Eye (tissue), 1 donor: ENCODE measurements at places on chromosomes 1 and 21.

GRCh38 chr21:42478504-42478903 is 17.5 kb downstream of the RSPH1 start:
- no peak for DNase-seq

- no peak for DNase-seq
These were observed 10.2 kb downstream of the SPSB1 start for GRCh38 chr1:9302745-9303524.

- no peak for DNase-seq
These were observed 18.4 kb upstream of the PTBP2 start for GRCh38 chr1:96703186-96703585.

GRCh38 chr1:40808444-40808843 is 24.9 kb downstream of the KCNQ4 start:
- no peak for DNase-seq

DNA sequence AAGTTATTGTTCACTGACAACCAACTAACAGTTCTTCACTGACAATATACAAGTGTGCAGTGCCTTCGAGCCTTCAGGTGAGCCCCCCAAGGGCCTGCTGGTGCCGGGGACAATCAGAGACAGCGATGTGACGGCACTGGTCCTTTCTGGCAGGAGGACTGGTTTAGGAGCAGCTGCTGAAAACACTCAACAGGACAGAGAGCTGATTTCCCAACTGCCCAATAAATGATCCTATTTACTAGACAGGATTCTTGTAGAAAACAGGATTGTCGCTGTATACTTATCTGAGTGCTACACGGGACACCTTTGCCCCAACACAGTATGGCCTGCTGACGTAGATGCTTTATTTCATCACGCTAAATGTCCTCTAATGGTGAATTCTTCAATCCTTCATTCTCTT is 65.4 kb downstream of the TP53BP2 start:
- no peak for DNase-seq

DNA sequence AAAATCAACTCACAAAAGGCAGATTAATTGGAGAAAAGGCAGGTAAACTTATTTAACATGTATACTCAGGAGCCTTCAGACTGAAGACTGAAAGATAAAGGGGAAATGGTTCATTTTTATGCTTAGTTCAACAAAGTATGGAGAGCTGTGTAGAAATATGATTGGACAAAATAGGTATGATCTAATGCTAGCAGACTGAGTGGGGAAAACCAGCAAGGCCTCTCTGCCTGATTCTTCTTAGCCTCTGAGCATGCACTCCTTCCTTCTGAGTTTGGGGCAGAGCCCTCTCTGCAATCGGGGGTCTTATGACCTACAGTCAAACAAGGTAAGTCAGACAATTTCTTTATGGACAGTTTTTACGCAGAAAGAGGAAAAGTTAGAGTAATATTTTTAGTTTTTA is 38.8 kb upstream of the SUCO start:
- DNase-seq: no peak

DNA sequence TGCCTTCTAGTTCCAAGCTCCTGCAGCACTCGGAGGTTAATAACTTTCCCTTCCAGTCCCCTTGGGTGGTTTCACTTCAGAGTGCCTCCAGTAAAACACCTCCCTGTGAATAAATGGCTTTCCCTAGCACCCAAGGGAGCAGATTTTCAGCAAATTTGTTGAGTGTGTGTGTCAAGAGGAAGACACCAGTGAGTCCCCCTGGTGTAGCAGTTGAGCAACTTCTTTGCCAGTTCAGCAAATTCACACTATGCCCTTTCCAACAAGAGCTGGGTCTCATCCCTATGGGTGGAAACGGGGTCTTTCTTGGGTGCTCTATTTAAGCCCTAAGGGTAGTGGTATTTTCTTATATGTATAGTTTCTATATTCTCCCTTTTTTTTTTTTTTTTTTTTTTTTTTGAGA is 806 bp upstream of the AADACL4 start:
- DNase-seq: peak; percentile 31

- DNase-seq: peak; percentile 82
These were observed 12.3 kb downstream of the PHLDA3 start for GRCh38 chr1:201456499-201457309.

DNA sequence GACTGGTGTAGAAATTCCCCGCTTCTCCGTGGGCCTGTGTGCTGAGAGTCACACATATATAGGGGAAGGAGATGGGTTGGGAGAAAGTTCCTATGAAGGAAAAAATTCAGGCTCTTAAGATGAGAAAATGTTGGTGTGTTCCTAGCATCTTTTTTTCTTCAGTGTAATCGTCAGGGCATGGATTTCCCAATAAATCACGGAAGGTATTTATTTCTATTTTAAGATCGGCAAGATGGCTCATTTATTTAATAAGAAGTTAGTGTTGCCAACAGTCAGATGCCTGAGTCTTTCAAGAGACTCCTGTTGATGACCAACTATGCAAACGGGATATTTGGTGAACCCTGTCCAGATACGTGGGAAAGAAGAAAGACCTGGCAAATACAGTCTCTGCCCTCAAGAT is 58.2 kb downstream of the TGFB2 start:
- DNase-seq: no peak

- DNase-seq: no peak
These were observed 11.3 kb upstream of the MFSD2A start for GRCh38 chr1:39943471-39944290.

GRCh38 chr1:205211839-205212536 is 486 bp upstream of the DSTYK start:
- no peak for DNase-seq

GRCh38 chr1:215637041-215637573 is 70.0 kb downstream of the KCTD3 start:
- peak; percentile 17 for DNase-seq

- DNase-seq: peak; percentile 44
These were observed at the start of gene MIXL1 for GRCh38 chr1:226223157-226223785. Gene MIXL1, plus strand, starts transcription at chr1:226223664. Its CDS starts 18 bp downstream, at chr1:226223682.

DNA sequence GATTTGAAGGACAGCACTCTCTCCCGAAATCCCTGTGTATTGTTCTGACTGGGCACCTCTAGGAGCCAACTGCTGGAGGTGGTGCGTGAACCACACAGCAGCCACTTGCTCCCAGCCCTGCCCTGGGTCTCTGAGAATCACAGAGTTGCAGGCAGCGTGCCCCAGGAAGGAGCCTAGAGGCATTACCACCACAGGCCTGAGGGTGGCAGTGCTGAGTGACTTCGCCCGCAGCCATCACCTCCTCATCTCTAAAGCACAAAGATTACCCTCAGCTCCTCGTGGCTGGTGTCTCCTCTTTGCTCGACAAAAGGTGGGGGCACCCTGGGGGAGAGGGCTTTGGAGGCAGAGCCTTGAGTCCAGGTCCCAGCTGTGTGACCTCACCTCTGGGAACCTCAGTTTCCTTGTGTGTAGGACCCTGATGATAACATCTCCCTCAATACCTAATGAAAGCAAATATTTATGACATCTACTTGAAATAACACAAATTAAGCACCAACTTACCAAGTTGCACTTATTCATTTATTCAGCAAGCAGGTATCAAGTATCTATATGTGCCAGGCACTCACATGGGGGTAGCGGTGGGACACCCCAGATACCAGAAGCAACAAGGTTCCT is 86.3 kb downstream of the VWA5B1 start:
- peak; percentile 84 for DNase-seq

DNA sequence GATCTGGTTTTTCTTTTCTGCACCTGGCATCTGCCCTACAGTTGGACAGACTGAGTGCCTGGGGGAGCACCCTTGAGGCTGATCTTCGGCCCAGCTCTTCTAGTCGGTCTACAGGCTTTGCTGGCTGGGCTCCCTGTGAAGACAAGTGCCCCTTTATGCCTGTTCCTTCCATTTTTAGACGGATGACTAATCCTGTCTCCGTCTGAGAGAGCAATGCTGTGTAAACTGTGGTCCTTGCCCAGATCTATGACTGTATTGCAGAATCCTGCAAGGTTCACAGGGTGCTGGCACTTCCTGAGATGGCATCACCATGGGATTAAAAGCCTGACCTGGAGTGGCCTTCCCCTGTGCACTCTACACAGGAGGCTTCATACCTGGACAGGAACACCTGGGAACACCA is 47.6 kb upstream of the SAMD13 start:
- DNase-seq: no peak

DNA sequence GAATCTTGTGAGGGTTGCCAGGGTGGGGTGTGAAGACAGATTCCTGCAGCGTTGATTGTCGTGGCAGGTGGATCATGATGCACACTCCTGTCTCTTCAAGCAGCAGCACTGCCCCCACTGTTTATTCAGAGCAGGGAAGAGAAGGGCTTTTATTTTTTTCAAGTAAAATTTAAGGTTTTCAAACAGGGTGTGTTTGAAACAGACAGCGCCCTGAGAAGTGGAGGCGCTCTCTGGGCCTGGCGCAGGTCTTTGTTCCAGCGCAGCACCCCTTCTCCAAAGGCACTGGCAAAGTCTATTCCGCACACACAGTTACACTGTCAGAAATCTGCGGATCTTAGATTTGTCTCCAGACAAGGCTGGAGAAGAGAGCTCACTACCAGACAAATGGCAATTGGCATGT is 7.0 kb downstream of the C1orf53 start:
- peak; percentile 53 for DNase-seq

GRCh38 chr1:3717041-3717714 is 35.1 kb upstream of the CCDC27 start:
- peak; percentile 69 for DNase-seq

DNA sequence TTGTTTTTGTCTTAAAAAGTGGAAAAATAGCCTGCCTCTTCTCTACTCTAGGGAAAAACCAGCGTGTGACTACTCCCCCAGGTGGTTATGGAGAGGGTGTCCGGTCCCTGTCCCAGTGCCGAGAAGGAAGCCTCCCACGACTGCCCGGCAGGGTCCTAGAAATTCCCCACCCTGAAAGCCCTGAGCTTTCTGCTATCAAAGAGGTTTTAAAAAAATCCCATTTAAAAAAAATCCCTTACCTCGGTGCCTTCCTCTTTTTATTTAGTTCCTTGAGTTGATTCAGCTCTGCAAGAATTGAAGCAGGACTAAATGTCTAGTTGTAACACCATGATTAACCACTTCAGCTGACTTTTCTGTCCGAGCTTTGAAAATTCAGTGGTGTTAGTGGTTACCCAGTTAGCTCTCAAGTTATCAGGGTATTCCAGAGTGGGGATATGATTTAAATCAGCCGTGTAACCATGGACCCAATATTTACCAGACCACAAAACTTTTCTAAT is 35.0 kb upstream of the TDRD10 start:
- DNase-seq: no peak

GRCh38 chr1:38686167-38686926 is 173.2 kb downstream of the RRAGC start:
- DNase-seq: peak; percentile 60

DNA sequence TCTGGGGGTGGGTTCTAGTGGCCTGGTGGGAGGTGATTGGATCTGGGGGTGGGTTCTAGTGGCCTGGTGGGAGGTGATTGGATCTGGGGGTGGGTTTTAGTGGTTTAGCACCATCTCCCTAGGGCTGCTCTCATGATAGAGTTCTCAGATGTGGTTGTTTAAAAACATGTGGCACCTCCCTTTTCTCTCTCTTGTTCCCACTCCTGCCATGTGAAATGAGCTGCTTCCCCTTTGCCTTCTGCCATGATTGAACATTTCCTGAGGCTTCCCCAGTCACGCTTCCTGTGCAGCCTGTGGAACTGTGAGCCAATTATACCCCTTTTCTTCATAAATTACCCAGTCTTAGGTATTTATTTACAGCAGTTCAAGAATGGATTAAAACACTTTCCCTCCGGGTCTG is 327.3 kb upstream of the AJAP1 start:
- no peak for DNase-seq

DNA sequence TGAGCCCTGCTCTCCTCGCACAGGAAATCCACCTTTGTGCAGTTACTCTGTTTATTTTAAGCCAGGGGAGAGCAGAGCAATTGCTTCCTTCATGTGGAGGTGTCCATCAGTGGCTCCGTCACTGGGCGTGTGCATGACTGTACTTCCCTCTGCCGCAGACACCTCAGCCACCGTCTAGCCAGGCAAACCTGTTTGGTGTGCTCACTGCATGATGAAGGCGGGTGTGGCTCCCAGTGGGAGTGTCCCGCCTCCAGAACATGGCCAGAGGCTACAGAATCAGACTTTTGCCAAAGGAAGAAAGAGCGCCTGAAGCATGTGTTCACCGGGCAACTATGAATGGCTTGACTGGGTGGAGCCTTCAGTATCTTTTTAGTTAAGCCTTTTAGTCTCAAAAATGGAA is 26.1 kb upstream of the LAMC2 start:
- peak; percentile 20 for DNase-seq

DNA sequence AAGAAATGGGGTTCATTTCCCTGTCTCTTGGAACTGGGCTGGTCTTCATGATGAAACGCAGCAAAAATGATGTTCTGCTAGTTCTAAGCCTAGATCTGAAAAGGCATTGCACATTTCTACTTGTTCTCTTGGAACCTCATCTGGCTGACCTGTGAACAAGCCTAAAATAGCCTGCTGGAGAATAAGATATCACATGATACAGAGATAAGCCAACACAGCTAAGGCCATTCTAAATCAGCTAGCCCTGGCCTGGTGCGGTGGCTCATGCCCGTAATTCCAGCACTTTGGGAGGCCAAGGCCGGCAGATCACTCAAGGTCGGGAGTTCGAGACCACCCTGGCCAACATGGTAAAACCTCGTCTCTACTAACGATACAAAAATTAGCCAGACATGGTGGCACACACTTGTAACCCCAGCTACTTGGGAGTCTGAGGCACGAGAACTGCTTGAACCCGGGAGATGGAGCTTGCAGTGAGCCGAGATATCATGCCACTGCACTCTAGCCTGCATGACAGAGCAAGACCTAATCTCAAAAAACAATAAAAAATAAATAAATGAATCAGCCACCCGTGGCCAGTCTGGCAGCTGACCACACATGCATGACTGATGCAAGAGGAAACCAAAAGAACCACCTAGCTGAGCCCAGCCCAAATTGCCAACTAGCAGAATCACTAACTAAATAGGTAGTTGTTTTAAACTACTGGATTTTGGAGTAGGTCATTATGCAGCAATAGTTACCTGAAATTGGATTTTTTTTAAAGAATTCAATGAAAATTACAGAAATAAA is 18.0 kb downstream of the CD244 start:
- DNase-seq: no peak

GRCh38 chr1:245878585-245878984 is 628.5 kb downstream of the SMYD3 start:
- no peak for DNase-seq

GRCh38 chr1:235776396-235776795 is 90.3 kb downstream of the LYST start:
- no peak for DNase-seq

DNA sequence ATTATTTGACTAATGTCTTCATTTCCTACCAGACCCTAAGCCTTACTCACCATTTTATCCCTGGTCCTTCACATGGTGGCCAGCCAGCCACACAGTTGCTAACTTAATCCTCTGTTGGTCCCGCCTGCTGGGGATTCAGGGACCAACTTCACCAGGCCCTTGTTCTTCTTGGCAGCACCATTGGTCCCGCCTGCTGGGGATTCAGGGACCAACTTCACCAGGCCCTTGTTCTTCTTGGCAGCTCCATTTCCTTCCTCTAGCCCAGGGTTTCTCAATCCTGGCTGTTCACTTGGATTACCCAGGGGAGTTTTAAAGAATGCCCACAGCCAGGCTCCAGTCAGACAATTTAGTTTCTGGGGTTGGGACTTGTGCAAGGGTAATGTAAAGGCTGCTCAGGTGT is 233.1 kb upstream of the CSF3R start:
- no peak for DNase-seq
